ENCODE measurements at places on chromosomes 13 and 19.

DNA sequence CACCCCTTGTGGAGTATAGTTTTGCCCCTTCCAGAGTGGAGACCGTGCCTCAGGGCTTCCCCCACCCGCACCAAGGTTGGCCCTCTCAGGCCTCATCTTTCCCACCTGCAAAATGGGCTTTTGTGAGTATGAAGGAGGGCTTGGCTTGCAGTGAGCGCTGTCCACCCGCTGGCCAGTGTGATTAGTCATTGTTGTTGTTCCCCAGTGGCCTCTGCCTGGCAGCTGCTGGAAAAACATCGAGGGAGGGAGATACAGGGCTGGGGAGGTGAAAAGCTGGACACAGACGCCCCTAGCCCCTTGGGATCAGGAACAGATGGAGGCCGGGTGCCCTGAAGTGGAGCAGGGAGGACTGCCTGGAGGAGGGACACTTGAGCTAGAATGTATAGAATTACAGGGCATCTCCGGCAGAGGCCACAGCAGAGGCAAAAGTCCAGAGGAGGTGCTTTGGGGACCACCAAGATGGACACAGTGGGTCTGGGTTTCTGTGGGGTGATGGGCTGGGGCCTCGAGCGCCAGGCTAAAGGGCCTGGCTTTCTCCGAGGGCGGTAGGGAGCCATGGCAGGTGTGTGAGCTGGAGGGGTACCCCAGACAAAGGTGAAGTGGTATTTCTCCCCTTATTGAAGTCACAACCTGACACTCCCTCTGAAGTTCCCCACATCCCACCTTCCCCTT is 3.9 kb upstream of the IL12RB1 start:
- DNase-seq, result no peak

DNA sequence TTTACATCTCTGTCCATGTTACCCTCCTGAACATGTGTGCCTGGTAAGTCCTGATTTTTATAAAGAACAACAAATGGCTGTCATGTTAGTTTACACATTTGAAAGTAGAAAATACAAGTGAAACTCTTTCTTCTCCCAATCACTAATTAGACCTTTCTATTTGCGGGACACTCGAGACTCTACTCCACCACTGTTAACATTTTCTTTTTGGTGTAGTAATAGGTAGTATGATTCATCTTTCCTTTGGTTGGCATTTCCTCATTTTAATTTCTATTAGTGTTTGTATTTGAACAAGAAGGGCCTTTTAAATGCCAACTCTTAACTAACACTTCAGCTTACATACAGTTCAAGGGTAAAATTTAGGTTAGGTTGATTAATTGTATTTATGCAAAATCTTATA is 371.1 kb downstream of the PCDH9 start:
- DNase-seq, result no peak

DNA sequence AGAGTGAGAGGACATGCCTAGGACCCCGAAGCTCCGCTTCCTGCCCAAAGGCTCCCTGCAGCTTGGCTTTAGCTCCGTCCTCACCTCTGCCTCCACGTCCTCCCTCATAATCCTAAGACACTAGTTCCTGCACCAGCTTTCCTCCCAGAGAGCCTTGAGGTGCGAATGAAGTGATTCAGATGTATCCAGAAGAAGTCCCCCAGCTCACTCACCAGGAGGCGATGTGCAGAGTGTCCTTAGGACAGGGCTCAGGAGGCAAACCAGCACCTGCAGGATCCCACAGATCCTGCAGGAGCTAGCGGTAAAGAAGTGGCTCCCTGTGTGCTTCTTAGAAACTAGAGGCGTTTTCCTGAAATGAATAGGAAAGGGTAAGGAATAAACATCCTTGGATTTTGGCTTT is 109.7 kb downstream of the HSPH1 start:
- no peak for DNase-seq

DNA sequence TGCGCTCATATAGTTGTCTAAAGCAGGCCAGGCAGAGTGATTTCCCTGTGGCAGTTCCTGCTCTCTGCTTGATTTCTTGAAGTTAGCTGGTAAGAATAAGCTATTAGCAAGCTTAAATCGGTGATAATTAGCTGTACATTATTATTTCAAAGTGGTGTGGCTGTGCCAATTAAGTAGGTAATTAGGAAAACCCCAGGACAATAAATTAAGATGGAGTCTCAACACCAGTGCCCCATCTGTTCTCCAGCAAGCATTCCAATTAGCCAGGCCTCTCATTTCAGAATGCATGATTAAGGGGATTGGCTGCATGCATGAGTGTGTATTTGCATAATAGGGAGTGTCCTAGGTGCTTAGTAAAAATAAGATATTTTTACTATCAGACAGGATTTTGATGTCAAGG is 342.3 kb downstream of the GPC5 start:
- DNase-seq, result no peak

- no peak for DNase-seq
These were observed 1357.8 kb upstream of the ATXN8OS start for GRCh38 chr13:68749796-68750195.

DNA sequence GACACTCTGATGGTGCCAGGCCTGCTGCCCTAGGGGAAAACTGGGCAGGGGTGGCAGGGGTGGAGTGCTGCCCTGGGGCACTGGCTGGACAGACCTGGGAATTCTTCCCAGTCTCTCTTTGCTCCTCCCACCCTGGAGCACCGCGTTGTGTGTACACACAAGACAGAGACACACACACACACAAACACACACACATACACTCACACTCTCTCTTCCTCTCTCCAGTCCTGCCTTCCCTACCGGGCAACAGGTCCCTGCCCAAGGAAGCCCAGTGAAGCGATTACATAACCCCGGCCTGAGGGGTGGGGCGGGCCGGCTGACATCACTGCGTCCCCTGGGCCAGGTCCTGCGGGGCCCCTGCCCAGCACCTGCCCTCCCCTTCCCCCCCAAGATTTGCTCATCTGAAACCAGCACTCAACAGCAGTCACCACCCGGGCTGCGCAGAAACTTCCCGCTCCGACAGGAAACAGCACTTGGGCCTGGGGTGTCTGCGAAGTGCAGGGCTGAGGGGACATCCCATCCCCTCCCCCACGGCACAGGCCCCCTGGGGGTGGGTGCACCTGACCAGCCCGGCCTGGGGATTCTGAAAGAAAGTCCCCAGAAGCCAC is 1.2 kb downstream of the MKNK2 start:
- peak; percentile 98 for DNase-seq

DNA sequence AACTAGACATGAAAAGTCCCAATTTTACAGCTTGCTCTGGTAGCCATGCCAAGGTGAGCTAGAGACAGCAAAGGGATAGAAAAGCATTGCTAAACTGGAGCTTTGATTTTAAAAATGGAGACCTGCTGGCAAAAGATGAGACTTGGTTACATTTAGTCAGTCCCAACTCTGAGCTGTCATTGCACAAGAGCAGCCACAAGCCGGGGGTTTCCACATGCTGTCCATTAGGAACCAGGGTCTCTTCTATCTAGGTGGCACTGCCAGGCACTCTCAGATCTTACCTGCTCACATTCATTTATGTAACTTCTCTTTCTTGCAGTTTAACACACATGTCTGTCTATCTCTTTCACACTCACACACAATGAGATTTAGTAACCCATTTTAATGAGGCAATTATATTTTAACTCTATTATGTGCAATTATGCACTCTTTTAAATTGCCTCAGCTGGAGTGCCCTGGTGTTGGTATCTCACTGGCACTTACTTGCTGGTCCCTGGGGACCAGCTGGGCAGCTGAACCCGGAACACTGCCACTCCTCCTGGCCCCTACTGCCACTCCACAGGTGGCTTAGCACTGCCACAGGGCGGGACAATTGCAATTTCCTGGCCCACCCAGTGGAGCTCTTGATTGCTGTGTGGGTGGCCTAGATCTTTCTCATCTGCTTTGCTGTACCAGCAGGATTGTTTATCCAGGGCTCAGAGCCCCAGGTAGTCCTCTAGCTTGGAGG is 112.5 kb downstream of the COG6 start:
- DNase-seq, result no peak

GRCh38 chr13:113126265-113127150 is 3.9 kb downstream of the F10 start:
- DNase-seq, result peak; percentile 38

DNA sequence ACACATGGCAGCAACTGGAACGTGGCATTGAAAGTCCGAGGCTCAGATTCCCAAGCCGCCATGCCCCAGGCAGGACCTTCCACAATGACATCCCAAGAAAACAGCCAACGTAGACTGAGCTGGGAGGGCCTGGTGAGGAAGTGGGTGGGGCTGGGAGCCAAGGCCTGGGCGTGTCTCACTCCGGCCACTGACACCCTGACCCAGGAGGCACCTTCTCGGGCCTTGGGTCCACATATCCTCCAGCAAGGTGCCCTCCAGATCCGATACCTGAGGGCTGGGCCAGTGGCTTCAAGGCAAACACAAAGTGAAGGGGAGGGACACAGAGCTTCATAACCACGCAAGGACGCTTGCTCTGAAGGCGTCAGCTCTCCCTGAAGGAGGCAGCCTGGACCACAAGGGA is 43.0 kb downstream of the RAB20 start:
- no peak for DNase-seq

GRCh38 chr19:2016041-2016807 is 710 bp upstream of the BTBD2 start:
- no peak for DNase-seq

DNA sequence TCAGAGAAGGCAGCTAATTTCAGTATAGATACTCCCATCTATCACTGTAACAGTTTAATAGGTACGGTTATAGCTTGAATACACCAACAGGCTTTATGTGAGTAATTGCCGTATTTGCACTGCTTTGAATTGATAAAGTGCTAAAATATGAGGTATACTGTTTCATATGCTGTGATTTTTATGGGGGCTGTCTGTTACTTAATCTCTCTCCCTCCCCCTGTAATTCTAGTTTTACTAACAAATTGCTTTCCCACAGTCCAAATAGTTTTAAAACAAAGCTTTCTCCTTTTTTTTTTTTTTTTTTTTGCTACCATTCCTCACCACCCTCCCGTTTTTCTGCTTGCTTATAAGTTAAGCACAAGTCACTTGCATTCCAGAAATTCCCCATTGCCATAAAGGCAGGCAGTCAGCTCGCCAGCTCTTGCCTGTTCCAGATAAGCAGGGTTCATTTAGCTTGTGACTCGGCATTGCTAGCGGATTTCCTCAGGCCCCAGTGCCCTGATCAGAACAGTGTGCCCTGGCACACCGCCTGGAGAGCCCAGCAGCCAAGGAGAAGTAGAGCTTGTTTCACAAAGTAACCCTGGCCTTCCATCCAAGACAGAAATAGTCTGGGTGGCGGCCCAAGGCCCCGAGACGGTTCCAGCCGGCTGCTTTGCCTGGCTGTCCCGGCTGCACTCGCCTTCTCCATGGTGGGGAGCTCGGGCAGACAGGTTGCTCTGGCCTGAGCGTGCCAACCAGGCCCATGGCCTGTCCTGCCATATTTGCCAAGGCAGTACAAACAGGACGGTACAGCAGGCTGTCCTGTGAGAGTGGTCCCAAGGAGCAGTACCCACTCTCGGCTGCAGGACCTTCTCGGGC is 43.5 kb upstream of the NPAS1 start:
- peak; percentile 94 for DNase-seq

GRCh38 chr13:99665711-99666110 is 164.4 kb downstream of the TM9SF2 start:
- DNase-seq, result no peak

- no peak for DNase-seq
These were observed 204.8 kb upstream of the ZNF536 start for GRCh38 chr19:30167206-30167868.

DNA sequence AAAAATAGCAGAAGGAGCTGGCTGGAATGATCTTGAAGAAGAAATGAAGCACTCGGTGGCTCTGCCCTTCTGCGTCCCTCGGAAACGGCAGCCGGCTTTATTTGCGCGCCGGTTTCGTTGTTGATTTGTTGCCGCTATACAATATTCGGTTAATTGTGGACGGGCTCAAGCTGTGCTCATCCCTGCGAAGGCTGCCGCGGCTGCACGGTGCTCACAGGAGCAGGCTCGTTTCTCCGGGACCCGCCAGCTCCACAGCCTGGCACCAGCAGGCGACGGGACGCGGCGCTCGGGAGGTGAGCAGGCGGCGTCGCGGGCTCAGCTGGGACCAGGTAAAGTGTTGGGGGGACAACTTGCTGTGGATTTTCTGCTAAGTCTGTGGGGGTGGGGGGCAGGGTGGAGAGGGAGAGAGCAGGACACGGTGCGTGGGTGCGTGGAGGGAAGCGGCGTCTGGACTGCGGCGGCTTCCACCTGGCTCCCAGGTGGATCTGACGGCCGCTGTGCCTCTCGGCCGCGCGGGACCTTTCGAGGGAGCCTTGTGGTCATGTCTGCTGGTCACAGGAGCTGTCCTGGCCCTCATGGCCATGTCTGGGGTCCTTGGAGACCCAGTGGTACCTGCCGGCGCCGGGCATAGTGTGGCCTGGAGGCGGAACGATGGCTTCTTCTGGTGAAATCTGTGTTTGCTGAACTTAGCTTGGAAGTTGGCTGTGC is 90.9 kb downstream of the TEX29 start:
- DNase-seq, result no peak

GRCh38 chr13:85659493-85659892 is 139.7 kb downstream of the SLITRK6 start:
- DNase-seq, result no peak

- no peak for DNase-seq
These were observed 134.8 kb upstream of the SPRY2 start for GRCh38 chr13:80475718-80476117.

DNA sequence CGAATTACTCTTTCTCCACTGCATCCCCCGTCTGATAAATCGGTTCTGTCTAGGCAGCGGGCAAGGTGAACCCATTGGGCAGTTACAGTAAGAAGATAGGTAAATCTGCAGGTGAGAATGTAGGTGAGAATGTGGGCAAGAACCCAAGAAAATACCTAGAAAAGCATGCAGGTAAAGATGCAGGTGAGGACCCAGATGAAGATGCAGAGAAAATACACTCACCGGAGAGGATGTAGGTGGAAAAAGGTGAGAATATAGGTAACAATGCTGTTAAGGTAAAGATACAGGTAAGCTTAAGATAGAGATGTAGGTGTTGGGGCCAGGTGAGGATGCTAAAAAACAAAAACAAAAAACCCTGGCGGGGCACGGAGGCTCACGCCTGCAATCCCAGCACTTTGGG is 6.3 kb upstream of the TNFSF14 start:
- no peak for DNase-seq

GRCh38 chr19:52094526-52095130 is 937 bp downstream of the ZNF841 start:
- no peak for DNase-seq

DNA sequence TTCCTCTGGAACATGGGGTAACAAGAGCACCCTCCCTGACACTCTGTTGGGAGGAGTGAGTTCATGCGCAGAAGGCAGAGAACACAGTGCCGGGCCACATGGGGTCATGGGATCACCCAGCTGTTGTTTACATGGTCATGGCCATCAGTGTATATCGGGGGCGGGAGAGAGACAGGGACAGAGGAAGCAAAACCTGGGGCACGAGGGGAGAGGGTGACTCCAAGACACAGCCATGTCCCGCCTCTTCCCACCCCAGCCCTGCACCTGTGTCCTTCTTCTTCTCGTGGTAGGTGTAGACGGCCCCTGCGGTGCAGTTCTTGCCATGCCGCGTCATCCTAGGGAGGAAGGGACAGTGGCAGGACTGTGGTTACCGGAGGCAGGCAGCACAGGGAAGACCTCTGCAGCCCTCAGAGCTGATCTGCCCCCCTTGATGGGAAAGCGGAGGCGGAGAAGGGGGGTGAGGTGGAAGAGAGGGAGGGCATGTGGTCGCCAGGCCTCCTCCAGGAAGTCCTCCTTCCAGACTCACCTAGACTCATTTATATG is 19.9 kb downstream of the NOSIP start:
- DNase-seq, result no peak
